Astrocyte of the cerebellum (primary cell): ENCODE measurements at places on chromosomes 16 and 17.

GRCh38 chr17:61966191-61966590 lies 38.4 kb upstream of the INTS2 start:
- no peak for DNase-seq

- DNase-seq = no peak
Observed at GRCh38 chr17:17729620-17730249, 48.5 kb downstream of the RAI1 start.

- no peak for DNase-seq
Observed at GRCh38 chr16:55662644-55663031, 6.8 kb downstream of the SLC6A2 start.

- DNase-seq = no peak
Observed at GRCh38 chr17:13920413-13920812, 148.9 kb upstream of the COX10 start.

- DNase-seq = peak; percentile 41
Observed at GRCh38 chr17:37770631-37771518, 26.0 kb upstream of the HNF1B start.

- no peak for DNase-seq
Observed at GRCh38 chr16:73095142-73095820, 47.4 kb upstream of the ZFHX3 start.

GRCh38 chr17:47208744-47209488 lies at the start of gene MYL4:
MYL4 (plus strand) TSS chr17:47209348; CDS start chr17:47209423, 75 bp downstream.
- no peak for DNase-seq

GRCh38 chr17:41530062-41531048 lies 2.2 kb upstream of the KRT19 start:
- peak; percentile 32 for DNase-seq

DNA sequence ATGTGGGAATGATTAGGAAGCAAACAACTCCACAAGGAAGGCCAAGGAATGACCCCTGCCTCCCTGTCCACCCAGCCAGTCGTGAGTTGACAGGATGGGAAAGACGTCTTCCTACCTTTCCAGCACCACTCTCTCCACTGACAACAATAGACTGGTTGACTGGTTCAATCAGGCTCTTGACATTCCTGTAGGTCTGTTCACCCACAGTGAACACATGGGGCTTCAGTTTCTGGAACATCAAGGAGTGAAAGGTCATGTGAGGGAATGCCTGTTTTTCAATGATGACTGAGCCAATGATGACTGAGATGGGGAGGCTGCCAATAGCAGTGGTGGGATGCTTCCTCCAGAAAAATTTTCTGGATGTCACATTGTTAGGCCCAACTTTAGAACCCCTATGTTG lies 9.6 kb downstream of the MYO19 start:
- no peak for DNase-seq

GRCh38 chr17:71910002-71910401 lies 210.8 kb upstream of the SOX9 start:
- DNase-seq = no peak

GRCh38 chr17:1783834-1784611 lies 22.2 kb downstream of the SERPINF1 start:
- peak; percentile 84 for DNase-seq

GRCh38 chr17:56779322-56779721 lies 54.4 kb downstream of the C17orf67 start:
- DNase-seq = no peak

DNA sequence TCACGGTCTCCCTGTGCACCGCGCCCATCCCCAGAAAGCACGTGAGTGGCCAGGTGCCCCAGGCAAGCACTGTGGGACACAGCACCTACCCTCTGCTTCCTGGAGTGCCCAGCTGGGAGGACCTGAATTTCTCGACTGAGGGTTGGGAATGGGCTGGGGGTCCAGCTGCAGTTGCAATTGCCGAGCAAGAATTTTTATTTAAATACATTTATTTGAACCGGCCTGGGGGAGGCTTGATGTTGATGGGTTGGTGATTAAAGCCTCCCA lies 6.3 kb downstream of the SLC5A2 start:
- DNase-seq = no peak

GRCh38 chr16:9518051-9518450 lies 426.6 kb downstream of the HAPSTR1 start:
- no peak for DNase-seq

GRCh38 chr17:59401725-59402124 lies 70.3 kb downstream of the YPEL2 start:
- no peak for DNase-seq

DNA sequence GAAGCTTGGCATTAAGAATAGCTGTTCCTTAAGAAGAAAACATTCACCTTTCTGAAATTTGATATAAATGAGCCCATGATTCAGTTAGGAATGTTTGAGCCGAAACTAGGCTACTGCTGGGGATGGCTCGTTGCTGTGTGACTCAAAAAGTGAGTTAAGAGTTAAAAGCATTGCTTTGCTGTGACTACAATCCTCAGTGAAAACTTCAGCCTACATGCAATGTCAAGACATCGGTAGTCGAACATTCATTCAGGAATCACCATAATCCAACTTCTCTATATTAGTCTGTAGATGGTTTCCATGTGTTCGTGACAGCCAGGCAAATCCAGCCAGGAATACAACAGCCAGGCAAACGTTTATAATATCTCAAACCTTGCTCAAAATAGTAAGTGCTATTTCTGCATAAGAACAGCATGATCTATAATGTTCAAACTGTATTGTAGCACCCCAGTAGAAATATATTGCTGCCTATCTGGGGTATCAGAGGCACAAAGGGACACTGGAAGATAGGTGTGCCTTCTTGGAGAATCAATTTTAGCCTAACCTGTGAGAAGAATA lies 1225.1 kb downstream of the CDH8 start:
- no peak for DNase-seq

DNA sequence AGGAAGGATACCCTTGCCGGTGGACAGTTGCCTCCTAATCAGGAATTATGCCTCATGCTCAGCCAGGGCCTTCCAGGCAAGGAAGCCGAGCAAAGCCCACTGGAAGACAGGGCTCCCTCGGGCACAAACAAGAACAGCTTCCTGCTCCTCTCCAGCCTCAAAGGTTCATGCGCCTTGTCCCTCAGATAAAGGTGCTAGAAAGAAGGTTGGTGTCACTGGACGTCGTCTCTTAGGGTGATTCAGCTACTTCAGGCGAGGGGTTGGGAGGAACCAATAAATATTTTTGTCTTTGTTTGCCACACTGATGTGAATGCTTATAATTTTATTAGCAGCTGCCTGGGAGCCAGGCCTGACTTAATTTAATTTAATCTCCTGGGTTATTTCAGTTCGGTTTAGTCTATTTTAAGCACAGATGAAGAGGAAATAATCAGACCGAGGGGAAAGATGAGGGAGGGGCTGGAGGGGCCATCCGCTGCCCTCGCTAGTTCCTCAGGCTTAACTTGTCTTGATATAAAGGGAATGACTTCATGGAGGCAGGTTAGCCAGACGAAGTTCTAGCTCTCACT lies 171.8 kb upstream of the CACNG5 start:
- no peak for DNase-seq

- DNase-seq = no peak
Observed at GRCh38 chr16:17817260-17817659, 346.5 kb upstream of the XYLT1 start.

- no peak for DNase-seq
Observed at GRCh38 chr16:31410082-31410481, 16.9 kb downstream of the ITGAD start.

DNA sequence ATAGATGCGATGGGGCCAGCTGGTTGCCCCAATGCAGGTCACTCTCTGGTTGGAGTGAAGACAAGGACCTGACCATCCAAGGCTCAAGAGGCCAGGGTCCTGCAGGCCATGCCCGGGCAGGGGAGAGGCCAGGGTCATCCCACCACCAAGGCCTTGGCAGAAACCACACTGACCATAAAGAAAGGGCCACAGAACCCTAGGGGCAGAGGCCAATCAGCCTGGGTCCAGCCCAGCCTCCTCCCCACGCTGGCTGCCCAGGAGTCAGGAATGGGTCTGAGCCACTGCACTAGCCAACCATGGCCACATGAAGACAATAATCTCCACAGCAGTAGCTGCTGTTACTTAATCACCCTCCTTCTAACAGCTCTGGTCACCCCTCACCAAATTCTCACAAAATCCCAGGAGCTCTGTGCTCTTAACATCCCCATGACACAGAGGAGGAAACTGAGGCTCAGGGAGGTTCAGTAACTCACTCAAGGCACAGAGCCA lies 10.2 kb upstream of the BCAR1 start:
- DNase-seq = no peak

GRCh38 chr16:73735954-73736353 lies 560.7 kb upstream of the PSMD7 start:
- DNase-seq = no peak

DNA sequence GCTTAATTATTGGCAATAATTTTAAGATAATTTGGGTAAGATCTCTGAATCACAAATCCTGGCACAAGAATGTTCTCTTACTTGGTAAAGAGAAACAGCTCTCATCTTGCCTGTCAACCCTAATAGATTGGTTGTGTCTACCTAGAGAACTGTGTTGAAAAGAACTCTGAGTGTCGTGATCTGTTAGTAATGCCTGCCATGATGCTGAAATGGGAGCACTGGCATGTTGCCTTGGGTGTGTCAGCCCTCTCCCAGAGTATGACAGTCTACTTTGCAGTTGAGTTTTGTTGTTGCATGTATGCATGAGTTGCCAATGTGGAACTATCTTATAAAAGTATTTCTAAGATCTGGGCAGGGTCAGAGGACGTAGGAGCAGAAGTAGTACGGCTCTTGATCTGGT lies 221.4 kb downstream of the MAF start:
- DNase-seq = no peak

GRCh38 chr17:44346064-44346844 lies 1.2 kb downstream of the GRN start:
- DNase-seq = no peak

DNA sequence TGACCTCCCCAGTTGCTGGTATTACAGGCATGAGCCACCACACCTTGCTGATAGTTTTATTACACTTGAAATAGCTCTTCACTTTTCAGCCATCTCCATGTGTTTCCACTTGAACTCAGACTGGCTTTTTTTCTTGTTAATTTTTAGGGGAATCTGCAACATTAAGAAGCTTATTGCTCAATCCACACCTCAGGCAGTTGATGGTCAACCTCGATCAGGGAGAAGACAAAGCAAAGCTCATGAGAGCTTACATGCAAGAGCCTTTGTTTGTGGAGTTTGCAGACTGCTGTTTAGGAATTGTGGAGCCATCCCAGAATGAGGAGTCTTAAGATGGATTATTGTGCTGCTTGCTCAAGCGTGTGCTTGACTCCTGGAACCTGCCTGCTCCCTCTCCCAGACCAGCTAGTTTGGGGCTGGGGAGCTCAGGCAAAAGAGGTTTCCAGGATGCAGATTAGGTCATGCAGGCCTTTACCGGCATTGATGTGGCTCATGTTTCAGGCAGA lies 8.6 kb downstream of the ZNHIT3 start:
- DNase-seq = no peak

GRCh38 chr17:47720754-47721533 lies 12.1 kb upstream of the TBX21 start:
- no peak for DNase-seq

DNA sequence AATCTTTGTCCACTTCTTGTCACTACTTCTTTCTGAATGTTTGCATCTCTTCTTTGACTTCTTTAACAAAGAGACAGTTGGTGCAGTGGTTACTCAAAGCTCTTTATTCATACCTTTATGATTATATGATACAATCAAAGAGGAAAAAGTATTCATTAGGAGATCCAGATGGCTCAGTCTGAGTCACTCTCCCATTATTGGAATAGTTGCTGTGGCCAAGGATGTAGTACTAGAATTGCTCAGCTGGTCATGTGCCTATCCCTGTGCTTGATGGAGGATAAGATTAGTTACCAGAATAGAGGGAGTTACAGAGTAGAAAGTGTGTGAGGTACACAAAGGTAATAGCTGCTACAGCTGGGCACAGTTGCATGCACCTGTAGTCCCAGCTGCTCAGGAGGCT lies 18.3 kb downstream of the BCAS3 start:
- DNase-seq = no peak

- DNase-seq = no peak
Observed at GRCh38 chr17:34725008-34725407, 145.6 kb downstream of the TMEM132E start.

- DNase-seq = no peak
Observed at GRCh38 chr16:27425961-27426360, 24.0 kb downstream of the IL21R start.

- no peak for DNase-seq
Observed at GRCh38 chr17:40914075-40914855, 23.2 kb downstream of the KRT23 start.

DNA sequence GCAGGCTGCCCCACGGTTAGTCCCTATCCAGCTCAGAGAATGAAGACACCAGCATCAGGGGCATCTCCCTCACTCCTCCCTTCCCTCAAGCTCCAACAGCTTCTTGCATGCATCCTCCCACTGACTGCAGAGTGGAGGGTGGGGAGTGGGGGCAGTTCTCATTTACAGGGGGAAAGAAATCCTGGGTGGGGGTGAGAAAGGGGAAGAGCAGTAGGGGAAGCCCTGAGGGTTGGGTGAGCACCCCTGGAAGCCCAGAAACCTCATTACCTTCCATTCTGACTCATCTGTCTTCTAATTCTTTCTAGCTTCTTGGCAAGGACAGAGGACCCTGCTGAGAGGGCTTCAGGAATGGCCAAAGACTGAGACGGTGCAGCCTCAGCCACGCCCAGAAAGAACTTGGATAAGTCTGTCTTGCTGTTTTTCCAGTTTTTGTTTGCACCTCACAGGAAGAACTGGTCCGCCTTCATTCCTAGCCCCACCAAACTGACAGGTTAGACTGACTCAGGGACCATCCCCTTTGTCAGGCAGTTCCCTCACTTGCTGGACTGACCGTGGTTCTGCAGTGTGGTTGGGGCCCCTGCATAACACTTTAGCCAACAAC lies 52.5 kb upstream of the WSB1 start:
- DNase-seq = peak; percentile 88

DNA sequence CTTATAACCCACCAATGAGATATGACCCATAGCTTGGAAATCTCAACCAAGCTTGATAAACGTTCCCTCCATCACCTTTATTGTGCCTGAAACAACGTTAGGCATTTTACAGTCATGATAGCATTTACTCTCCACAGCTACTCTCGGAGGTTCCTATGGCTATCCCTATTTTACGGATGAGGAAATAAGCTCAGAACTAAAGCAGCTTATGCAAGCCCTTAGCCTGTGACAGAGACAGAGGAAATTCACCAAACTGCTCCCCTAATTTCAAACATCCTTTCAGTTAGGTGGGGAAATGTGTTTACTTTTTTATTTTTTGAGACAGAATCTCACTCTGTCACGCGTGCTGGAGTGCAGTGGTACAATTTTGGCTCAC lies 18.7 kb downstream of the DCUN1D3 start:
- no peak for DNase-seq

DNA sequence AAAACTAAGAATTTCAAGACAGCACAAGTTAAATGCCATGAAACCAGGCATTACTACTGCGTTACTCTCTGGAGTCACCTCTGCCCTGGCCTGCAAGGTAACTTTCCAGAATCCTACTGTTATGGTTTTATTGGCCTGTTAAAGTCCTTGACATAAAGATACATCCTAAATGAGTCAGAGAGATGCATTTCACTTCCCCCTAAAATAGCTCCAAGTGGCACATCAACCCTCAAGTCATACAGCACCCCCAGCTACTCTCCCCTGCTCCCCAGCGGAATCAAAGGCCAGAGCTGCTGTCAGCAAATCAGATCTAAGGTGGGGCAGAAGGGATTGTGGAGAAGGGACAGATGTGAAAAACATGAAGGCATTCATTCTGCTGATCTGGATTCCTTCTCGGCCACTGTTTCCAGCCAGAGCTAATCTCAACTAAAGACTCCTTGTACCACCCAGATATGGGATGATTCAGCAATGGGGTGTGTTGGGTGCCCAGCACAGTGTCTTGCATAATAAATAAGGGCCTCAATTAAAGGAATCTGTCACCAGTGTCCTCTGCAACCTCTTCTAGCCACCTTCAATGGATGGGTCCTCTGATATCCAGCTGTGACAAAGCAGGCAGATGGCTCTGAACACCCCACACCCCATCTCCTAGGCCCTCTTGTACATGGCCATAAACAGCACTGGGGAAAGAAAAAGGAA lies 8.5 kb upstream of the CCL1 start:
- DNase-seq = no peak
